Activated CD4-positive, alpha-beta T cell treated with anti-CD3 and anti-CD28 coated beads, Interleukin-2, amount 10 ng/mL, durations not matched to agents 7 days and 5 days (primary cell): ENCODE measurements at places on chromosomes 2 and 18. TPM values are rescaled to one million over a fixed set of nuclear protein-coding genes. Genes with fewer than 3 reads are reported as not detected.

DNA sequence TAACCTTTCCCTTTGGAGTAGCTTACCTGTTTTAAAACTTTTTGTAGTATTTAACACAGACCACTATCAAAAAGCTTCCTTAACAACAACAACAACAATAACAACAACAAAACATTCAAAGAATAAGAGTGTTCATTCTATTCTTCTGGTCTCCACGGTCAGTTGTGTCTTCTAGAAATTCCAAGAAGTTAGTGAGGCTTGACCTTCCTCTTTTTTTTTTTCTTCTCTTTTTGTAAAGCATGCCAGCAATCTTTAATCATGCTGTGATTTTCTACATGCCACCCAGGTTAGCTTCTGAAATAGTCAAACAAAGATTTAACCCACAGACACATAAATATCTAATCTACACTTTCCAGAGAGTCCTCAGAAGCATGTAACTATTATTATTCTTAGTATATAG lies 28.4 kb upstream of the KLHL14 start:
- DNase-seq = no peak

GRCh38 chr2:183123117-183123958 lies 905 bp upstream of the NUP35 start:
- no peak for DNase-seq

- DNase-seq = no peak
Observed at GRCh38 chr18:35956226-35956625, 16.3 kb upstream of the RMP24 start.

- DNase-seq = peak; percentile 81
Observed at GRCh38 chr2:221572219-221572820, at the start of gene EPHA4. EPHA4 (minus strand) TSS chr2:221572304; CDS start chr2:221572248, 56 bp downstream.

- DNase-seq = no peak
Observed at GRCh38 chr2:10527585-10527984, 79.5 kb upstream of the ODC1 start.

DNA sequence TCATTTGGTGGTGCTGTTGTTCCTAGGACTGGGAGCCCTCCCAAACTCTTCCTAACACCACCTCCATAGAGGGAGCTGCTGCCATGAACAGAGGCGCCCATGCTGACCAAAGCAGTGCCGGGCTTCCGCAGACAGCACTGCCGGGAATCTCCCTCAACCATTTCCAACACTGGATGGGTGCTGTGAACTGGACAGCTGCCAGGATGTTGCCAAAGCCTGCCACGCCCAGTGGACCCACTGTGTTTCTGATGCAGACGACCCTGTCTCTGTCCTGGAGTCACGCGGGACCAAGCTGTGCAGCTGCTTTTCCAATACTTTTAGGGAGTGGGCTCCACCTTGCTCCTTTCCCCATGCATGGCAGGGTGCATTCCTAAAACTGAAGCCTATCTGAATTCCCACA lies 16.9 kb upstream of the GNAL start:
- no peak for DNase-seq

GRCh38 chr18:62446511-62446910 lies 76.3 kb upstream of the ZCCHC2 start:
- no peak for DNase-seq

DNA sequence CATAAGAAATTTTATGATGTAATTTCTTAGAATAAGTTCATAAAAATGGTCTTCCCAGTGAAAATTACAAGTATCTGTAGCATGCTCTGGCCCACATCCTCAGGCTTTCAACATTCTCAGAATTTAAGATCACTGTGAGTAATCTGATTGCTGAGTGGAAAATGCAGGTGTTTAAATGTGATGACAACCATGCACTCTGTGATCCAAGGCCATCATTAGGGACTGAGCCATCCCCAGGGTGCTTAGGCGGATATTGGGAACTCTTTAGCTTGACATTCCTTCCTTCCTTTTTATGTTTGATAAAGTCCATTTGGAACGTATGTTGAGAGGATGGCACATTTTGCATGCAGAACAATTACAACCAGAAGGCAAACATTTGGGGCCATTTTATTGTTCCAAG lies 95.5 kb downstream of the ARL4C start:
- no peak for DNase-seq

GRCh38 chr18:55863876-55864275 lies 275.9 kb upstream of the TCF4 start:
- DNase-seq = no peak

- no peak for DNase-seq
Observed at GRCh38 chr2:185436787-185437372, 301.7 kb upstream of the FSIP2 start.

The GPR155 gene
- 38.1 TPM for total RNA-seq

DNA sequence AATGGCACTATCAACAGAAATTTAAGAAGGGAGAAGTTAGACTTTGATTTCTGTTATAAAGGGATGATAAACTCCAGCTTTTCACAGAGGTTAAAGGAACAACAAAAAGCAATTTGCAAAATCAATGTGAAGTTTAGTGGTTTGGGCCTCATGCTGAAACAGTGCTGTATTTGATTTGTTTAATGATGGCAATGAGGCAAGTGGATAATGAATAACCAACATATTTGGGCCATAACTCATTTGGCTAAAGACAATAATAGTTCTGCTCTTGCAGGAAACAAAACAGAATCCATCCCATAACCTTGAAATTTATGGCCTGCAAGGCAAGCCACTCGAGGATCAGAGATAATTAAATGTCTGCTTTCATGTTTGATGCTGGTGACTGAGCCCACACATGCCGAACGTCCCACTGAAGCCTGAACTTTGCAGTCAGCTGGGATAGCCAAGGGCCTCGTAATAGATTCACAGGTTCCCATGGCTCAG lies 56.5 kb downstream of the TPGS2 start:
- no peak for DNase-seq

DNA sequence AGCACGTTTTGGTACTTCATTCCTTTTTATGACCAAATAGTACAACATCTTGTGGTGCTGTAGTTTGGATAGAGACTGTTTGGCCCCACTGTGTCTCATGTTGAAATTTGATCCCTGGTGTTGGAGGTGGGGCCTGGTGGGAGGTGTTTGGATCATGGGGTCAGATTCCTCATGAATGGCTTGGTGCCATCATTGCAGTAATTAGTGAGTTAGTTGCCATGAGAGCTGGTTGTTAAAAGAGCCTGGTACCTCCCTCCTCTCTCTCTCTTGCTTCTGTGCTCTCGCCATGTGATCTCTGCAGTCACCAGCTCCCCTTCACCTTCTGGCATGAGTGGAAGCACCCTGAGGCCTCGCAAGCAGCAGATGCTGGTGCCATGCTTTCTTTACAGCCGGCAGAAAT lies 50.9 kb downstream of the NCAPH start:
- no peak for DNase-seq

DNA sequence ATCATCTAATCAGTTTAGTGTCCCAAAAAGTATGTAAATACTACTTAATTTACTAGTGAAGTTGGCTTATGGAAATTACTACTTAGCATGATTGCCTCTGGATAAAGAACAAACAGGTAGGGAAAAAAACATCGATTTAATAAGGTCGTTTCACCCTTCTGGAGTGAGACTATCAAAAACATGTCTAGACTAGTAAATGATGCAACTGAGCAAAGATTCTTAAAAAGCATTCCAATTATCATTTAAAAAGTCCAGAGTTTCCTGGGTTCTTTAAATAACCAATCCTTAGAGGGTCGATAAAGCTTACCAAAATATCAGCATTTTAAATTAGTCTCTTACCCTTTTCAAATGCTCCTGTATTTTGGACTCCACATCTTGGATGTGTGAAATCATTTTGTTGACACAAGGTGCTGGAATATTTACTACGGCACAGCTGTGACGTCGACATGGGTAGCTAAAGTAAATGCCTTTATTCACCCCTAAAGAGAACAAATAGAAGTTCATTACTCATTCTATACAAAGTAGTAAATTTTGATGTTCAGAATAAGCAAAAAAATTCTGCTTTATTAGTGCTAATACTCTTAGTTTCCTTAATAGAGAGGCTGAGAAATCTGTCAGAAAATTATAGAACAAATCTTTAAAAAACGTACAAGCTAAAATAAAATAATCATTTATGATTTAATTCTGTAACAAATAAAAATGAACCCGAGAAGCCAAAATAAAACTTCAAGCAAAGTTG lies 70.6 kb downstream of the CCDC178 start:
- no peak for DNase-seq

GRCh38 chr2:130832296-130832940 lies 4.3 kb upstream of the ARHGEF4 start:
- DNase-seq = no peak

The IL1R2 gene
- total RNA-seq = 0.52 TPM

The TFCP2L1 gene
- 0.02 TPM for total RNA-seq

- no peak for DNase-seq
Observed at GRCh38 chr2:142605421-142605820, 272.0 kb upstream of the KYNU start.

The CRYBA2 gene
- total RNA-seq = not detected

GRCh38 chr18:1173593-1173992 lies 268.9 kb downstream of the ADCYAP1 start:
- DNase-seq = no peak

GRCh38 chr18:70058916-70059315 lies 111.2 kb upstream of the CD226 start:
- DNase-seq = no peak
